ENCODE measurements at places on chromosomes 7 and 10.

DNA sequence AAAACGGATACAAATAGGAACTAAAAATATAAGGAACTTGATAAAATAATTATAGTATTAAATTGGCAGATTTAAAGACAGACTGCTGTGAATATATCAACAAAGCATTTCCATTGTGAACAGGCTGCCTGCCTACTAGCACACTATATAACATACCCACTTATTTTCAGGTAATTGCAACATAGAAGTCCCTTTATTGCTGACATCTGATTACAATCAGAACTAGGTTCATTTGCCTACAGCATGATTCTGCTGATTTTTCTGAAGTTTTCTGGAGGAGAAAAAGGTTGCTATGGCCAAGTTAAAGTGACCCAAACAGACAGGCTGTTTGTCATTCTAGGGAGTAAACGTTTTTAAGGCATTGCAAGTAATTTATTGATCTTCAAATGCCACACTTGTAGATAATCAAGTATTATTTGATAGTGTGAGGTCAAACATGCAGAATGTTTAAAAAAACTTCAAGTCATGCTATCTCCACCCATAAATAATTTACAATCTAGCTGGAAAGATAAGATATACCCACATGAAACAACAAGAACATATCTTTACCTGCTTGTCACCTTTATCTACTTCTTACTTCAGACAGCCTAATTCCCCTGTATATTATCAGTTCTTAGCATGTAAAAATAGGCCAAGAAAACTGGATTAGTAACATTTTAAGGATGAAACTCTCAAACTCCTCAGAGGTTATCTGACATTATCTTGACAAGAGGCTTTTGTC is 40.5 kb downstream of the MTPN start:
- no peak for DNase-seq

DNA sequence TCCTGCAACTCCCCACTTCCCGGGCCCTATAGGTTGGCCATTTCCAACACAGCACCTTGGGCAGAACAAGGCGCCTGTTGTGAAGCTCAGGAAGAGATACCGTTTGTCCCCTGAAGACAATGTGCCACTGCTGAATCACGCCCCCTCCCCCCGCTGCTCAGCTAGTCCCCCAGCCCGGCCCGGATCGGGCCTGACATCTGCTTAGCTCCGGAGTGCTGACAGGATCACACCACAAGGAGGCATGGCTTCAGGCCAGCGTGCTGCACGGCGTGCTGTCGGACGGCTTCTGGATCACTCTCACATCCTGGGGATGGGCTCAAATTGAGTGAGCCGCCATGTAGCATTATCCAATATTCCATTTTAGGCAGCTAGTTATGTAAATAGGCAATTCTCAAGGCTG is 62.1 kb upstream of the EFCAB10 start:
- no peak for DNase-seq

DNA sequence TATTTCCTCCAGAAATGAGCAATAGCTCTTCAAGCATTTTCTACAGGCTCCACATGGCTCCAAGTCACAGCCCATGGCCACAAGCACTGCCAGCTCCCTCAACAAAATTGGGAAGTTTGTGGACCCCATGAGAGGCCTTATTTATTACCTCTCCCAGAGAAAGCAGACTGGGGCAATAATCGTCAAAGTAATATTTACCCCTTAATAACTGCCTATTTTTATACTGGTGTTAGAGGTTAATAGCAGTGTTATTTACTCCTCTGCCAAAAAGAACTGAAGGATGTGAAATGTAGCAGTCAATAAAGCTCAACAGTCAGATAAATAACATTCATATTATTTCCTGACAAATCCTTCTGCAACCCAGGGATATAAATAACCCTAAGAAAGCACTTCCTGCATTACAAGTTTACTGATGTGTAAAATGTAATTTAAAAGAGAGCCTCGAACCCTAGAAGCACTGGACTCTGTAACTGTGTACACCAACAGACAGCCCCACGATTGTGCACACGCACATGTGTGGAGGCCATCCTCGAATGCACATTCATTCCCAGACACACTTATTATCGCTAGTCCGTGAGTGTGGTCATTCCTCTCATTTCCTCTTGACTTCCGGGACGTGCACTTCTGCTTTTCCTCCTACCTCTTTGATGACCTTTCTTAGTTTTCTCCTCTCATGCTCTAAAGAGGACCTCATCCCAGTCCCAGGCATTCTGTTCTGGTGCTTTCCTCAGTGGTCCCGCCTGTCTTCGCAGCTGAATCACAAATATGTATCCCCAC is 157.4 kb downstream of the EVX1 start:
- DNase-seq: no peak

DNA sequence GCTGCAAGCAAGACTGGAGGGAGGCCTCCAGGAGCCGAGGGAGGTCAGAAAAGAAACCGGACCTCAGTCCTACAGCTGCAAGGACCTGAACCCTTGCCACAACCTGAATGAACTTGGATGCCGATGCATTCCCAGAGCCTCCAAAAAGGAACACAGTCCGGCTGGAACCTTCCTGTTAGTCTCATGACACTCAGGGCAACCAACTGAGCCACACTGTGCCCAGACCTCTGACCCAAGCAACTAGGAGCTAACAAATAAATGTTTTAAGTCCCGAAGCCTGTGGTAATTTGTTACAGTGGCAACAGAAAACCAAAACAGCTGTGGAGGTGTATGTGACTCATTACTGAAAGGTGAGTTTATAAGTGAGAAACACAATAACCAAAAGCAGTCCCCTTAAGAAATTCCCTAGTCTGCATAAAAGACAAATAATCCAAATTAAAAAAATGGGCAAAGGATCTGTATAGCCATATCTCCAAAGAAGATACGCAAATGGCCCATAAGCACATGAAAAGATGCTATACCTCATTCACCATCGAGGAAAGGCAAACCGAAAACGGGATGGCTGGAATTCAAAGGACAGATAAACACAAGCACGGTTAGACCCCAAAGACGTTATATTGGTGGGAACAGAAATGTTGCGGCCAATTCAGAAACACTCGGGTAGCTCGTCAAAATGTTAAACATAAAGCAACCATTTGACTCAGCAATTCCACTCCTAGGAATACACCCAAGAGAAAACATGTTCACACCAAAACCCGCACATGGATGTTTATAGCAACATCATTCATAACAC is 24.8 kb downstream of the GNA12 start:
- no peak for DNase-seq

- no peak for DNase-seq
Measured at GRCh38 chr10:13448216-13448615, 80.6 kb downstream of the BEND7 start.

DNA sequence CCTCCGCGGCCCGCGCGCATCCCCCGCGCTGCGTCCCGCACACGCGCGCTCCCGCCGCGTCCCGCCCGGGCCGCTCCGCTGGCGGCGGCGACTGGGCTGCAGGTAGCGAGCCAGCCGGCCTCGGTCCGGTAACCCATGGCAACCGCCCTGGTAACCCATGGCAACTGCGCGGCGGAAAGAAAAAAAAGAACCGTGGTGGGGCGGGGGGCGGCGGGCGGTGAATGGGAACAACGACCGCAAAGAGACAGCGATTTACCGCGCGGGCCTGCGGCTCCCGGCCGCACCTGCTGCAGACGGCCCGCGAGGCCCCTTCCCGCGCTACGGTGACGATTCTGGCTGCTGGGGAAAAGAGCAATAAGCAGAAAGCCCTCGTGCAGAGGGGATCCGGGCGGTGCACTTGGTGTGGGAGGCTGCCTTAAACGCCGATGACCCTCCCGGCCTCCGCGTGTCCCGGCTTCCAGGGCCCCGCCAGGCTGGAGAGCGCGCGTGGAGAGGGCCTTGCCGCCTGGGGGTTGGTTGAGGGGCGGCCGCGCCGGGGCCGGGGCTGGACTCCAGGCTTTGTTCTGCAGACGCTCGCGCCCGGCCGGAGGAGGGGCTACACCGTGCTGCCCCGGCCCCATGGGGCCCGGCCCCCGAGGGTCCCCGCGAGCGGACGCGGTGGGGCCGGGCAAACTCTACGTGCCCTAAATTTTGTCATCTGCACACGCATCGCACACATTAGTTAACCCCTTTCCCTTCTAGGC is 84.7 kb downstream of the SNX10 start:
- DNase-seq: peak; percentile 26

DNA sequence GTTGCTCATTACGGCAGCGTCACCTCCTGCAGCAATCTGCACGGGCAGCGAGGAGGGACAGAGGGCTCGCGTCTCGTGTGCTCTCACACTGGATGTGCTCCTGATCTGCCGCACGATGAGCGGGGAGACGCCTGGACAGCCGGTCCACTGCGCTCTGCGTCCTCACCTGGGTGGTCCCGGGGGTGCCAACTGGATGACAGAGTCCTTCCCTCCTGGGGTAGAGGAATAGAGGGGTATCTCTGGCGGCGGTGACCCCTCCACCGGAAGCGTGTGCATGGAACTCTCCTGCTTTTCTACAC is 3.4 kb downstream of the FAM20C start:
- no peak for DNase-seq

- no peak for DNase-seq
Measured at GRCh38 chr7:22267930-22268615, 88.9 kb downstream of the RAPGEF5 start.
